Posterior vena cava (tissue), 2 donors: ENCODE measurements at places on chromosomes 12 and 14.

DNA sequence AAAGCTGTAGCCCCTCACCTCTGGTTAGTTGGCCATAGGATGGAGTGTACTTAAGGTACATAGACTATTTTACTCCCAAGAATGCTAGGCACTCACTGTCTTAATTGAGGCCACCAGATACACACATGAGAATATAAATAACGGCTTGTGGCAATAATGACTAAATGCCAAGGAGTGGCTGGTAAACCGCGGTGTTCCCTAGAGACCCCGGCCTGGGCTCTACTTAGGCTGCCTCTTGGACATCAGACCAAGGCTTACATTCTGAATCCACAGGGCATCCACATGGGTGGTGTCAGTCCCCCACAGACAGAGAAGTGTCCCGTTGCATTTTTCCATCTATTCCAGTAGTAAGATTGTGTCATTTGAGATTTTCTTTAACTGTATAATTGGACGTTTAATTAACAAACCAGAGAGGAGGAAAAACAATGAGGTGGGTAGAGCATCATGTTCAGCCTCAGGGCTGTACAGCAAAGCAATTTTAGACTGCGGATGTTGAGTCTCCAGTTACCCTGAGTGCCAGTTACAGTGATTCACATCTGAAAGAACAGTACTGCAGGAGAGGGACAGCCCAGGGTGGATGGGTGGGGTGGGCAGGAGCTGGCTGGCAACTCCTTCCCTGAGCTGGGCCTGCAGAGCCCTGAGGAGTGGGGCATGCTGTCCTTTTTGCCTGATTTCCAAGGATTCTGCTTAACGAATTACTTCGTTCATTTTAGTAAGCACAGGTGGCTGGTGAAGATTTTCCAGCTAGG is 20.5 kb downstream of the CKB start:
- peak; percentile 43 for DNase-seq

DNA sequence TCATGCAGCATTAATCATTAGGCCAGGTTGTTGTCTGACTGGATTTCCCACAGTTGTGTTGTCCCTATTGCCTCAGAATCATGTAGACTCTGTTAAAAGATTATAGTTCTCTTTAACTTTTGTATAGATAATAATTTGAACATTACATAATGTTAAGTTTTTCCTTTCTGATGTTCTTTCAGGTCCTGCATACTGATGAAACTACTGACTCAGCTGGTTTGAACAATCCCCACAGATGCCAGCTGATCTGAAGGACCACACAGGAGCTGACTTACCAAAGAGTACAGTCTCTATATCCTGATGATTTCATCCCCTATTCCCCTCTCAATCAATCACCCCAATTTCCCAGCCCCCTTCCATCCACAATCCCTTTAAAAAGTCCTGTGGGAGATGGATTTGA is 341.2 kb upstream of the MGAT4C start:
- DNase-seq: no peak

DNA sequence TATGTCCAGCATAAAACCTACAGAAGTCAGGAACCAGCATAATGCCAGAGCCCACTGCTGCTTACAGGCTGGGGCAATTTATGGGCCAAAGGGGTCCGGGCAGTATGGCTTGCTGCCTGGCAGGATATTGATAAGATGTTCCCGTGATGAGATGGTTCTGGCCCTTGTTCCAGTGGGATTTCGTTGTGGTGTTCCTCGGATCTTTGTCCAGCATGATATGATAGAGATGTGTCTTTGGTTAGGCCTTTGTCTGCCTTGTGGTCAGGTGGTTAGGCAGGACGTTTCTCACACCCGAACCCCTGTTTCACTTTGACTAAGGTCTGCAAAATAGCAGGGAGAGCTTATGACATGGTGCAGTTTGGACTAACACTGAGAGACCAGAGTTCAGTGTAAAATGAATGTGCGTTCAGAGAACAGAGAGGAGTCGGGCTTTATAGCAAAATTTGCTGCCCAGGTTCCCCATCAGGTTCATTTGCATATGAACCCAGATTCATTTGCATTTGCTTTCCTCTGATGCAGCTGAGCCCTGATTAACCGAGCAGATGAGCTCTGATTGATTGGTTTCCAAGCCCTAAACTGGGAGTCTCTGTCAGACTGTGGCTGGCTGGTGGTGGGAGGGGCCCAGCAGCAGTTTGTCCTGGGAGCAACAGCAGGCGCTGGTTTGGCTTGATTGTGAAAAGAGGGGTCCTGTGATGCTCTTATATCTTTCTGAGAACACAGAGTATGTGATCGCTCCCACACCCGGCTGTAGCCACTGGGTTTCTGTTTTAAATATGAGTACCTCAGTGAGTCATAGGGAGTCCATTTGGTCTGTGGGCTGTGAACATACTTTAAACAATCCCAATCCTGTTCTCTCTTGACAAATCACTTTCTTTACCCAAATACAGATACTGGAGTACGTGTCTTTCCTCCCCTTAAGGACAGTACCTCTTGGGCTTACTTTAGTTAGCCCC is 156.3 kb upstream of the PZP start:
- DNase-seq: no peak

- no peak for DNase-seq
Measured at GRCh38 chr12:63276537-63277365, 125.8 kb upstream of the AVPR1A start.
